ENCODE measurements at places on chromosomes 4 and X. TPM values are rescaled to one million over a fixed set of nuclear protein-coding genes. Genes with fewer than 3 reads are reported as not detected.

ZNF157 gene
- 0.07 TPM for total RNA-seq

KCTD8 gene
- total RNA-seq: not detected

MAGEB2 gene
- not detected for total RNA-seq

AMTN gene
- total RNA-seq: not detected

CYBB gene
- not detected for total RNA-seq

RNF150 gene
- total RNA-seq: 0.55 TPM

FREM3 gene
- total RNA-seq: not detected

MAOB gene
- total RNA-seq: not detected

AGA gene
- total RNA-seq: 20.7 TPM

CLDN2 gene
- 7.9 TPM for total RNA-seq

CDS1 gene
- 0.75 TPM for total RNA-seq

SLC49A3 gene
- total RNA-seq: not detected

CXCL6 gene
- not detected for total RNA-seq

CENPVL2 gene
- total RNA-seq: not detected

CFAP47 gene
- not detected for total RNA-seq

TMA16 gene
- total RNA-seq: 47.7 TPM

SPINK2 gene
- not detected for total RNA-seq

CWH43 gene
- not detected for total RNA-seq

MAGEB10 gene
- not detected for total RNA-seq

SPANXB1 gene
- 2.5 TPM for total RNA-seq

CT45A10 gene
- total RNA-seq: not detected

CT47A7 gene
- not detected for total RNA-seq

SPANXN4 gene
- not detected for total RNA-seq

FIP1L1 gene
- total RNA-seq: 32.9 TPM

PARM1 gene
- 0.48 TPM for total RNA-seq

NKX6-1 gene
- 0.48 TPM for total RNA-seq

CT45A5 gene
- not detected for total RNA-seq

GLUD2 gene
- total RNA-seq: 2.4 TPM

SMR3B gene
- total RNA-seq: not detected

AMOT gene
- not detected for total RNA-seq

LUZP4 gene
- total RNA-seq: not detected

MID1IP1 gene
- 29.4 TPM for total RNA-seq

IL1RAPL1 gene
- total RNA-seq: not detected

UNC5C gene
- total RNA-seq: not detected

HOPX gene
- not detected for total RNA-seq

CXorf49 gene
- total RNA-seq: not detected

SLC25A43 gene
- total RNA-seq: 26.6 TPM

TCEAL2 gene
- total RNA-seq: not detected

ZFP42 gene
- not detected for total RNA-seq

MAP9 gene
- 5.2 TPM for total RNA-seq

UGT2B10 gene
- total RNA-seq: not detected

IGFBP7 gene
- 196 TPM for total RNA-seq

PDGFRA gene
- total RNA-seq: 0.40 TPM

JCHAIN gene
- total RNA-seq: 0.13 TPM

ANXA5 gene
- 575 TPM for total RNA-seq

TCP11X1 gene
- total RNA-seq: not detected

GPRASP2 gene
- 6.4 TPM for total RNA-seq

ZBTB49 gene
- total RNA-seq: 2.6 TPM

BTC gene
- total RNA-seq: 1.3 TPM

IL21 gene
- not detected for total RNA-seq

ZNF718 gene
- total RNA-seq: 0.61 TPM

RTL3 gene
- total RNA-seq: not detected

ZAR1 gene
- not detected for total RNA-seq

RHOXF2B gene
- not detected for total RNA-seq

CCSER1 gene
- not detected for total RNA-seq

LINC00632 gene
- 2.0 TPM for total RNA-seq

EGF gene
- 1.3 TPM for total RNA-seq

ARSJ gene
- 5.0 TPM for total RNA-seq
